Fibroblast of skin of right biceps (primary cell): ENCODE measurements at places on chromosomes 13 and 19.

DNA sequence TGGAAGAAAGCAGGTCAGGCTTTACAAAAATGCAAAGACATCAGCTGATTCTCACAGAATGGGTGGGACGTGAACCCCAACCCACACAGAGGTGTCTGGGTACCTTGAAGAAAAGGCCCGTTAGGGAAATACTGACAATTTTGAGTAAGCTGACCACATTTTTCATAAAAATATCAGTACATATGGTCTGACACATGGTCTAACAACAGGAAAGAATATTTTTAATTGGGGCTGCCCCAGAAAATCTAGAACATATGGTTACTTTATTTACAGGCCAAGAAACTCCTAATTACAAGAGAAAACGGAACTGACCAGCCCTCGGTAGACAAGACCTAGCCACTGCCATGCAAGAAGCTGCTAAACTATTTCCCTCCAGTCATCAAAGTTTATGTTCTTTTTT lies 48.7 kb upstream of the ITM2B start:
- no peak for DNase-seq

DNA sequence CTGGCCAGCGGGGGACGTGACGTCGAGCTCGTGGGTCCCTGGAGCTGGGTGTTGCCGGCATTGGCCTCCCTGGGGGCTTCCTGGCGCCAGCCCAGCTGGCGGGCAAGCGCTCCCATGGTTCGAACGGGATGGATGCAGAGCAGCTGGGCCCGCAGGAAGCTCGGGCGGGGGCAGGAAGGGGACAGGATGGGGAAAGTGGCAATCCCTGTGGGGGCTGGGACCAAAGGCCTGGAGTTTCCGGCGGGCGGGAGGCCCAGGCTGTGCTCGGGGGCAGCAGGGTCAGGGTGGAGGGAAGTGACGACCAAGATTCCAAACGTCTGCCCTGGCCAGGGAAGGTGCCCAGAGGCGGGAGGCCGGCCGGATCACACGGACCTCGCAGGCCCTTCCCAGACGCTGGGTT lies 19.3 kb downstream of the PALM start:
- DNase-seq = no peak

DNA sequence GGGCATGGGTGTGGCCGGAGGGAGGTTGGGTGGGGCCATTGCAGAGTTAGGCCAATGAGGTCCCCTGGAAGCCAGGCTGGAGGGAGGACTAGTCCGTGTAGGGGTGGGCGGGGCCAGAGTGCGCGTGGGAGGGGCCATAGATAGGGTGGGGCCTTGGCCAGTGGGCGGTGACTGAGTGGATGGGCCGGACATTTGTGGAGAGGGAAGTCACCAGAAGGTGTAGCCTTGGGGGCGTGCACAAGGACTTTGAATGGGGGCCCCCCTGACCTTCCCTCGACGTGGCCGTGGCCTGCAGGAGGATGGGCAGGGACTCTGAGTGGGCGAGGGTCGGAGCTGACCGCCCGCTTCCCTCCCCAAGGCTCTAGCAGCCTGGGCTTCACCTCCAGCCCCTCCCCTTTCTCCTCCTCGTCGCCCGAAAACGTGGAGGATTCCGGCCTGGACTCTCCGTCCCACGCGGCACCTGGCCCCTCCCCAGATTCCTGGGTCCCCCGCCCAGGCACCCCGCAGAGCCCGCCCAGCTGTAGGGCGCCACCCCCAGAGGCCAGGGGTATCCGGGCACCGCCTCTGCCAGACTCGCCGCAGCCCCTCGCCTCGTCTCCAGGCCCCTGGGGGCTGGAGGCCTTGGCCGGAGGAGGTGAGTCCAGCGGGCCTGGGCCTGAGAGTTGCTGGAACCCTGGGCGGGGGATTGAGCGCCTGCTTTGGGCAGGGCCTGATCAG lies 16.5 kb upstream of the B3GNT3 start:
- peak; percentile 48 for DNase-seq

GRCh38 chr19:4557144-4557970 lies 2.1 kb downstream of the SEMA6B start:
- DNase-seq = no peak

GRCh38 chr13:107043021-107043956 lies 475.4 kb upstream of the ARGLU1 start:
- DNase-seq = peak; percentile 85
